ENCODE measurements at places on chromosomes 4 and X.

GRCh38 chr4:84964995-84965552, 1.4 kb downstream of the WDFY3 start:
- DNase-seq: no peak

DNA sequence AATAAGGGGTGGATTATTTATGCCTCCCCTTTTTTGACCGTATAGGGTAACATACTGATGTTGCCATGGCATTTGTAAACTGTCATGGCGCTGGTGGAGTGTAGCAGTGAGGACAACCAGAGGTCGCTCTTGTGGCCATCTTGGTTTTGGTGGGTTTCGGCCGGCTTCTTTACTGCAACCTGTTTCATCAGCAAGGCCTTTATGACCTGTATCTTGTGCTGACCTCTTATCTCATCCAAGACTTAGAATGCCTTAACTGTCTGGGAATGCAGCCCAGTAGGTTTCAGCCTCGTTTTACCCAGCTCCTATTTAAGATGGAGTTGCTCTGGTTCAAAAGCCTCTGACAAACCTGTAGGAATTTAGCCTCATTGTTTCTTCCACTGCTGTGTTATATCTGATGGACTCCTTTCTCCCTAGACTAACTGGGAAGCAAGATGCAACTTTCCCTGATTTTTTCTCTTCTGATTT, 71.4 kb downstream of the TMEM131L start:
- no peak for DNase-seq

- DNase-seq: no peak
These were observed 20.1 kb downstream of the SLITRK4 start for GRCh38 chrX:143615851-143616250.

- DNase-seq: no peak
These were observed 26.2 kb upstream of the MAP9 start for GRCh38 chr4:155402941-155403340.

DNA sequence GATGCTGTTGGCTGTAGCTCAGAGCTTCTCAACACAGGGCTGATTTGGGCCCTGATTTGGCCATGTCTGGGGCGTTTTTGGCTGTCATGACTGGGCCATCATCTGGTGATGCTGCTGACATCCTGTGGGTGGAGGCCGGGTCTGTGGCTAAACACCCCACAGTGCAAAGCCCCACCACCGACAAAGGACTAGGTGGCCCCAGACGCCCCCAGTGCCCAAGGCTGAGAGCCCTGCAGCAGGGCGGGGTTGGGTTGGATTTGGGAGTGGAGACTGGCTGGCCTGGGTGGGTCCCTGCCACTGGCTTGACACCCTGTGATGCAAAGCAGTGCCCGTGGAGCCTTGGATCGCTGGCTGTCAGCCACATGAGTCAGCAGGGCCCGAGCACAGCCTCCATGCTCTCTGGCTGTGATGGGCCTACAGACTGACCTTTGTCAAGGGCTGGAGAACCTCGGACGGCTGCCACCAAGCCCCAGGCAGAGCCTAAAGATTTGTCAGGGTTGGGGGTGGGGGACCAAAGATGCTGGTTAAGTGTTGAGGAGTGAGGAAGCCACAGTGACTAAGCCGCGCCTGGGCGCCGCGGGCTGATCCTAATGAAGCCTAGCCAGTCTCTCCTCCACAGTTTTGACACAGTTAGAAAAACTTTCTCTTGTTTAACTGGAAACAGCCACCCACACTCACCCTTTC, 28.3 kb downstream of the CYTL1 start:
- peak; percentile 5 for DNase-seq

DNA sequence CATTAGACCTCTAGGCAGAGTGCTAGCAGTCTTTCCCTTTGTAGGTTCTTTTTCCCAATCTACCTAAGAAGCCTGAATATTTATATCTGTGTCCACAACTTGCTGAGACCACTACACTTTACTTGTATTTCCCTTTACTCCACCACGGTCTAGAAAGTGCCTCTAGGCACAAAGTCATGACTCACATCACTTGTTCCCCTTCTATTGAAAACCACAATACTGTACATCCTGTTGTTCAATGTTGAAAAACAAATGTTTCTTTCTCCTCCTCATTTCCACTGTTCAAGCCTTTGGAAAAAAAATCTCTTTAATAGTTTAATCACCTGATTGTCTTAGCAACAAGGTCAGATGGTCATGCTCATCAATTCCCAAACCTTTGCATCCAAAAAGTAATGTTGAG, 326.7 kb downstream of the GUCY2F start:
- no peak for DNase-seq

DNA sequence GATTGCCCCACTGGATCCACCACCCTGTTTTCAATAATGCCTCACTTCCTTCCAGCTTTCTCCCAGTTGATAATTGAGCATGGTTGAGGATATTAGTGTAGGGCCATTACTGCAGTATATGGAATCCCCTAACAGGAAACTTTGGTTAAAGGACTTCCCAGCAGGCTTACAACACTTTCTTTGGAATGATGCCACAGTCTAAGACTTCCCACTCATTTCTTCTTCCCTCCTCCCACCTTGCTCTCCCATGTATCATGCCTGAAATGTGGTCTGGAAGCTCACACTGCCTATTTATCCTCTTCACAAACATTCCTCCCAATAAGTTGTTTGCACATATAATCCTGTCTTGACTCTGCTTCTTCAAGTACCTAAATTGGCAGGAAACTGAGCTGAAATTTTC, 863.3 kb downstream of the CENPC start:
- DNase-seq: no peak

DNA sequence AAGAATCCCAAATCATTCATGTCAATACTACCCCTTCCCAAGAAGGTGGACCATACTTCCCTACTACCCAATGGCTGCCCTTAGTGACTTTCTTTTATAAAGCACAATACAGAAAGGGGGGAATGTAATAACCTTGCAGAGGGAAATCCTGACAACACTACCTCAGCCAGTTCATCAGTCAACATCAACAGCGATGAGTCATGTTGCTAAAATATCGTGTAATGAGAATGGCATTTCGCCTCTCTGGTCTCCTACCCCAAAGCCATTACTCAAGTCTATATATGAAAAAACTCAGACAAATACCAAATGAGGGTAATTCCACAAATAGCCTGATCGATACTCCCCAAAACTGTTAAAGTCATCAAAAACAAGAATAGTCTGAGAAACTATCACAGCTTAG, 3.3 kb upstream of the MAGEA8 start:
- DNase-seq: no peak

- DNase-seq: no peak
These were observed 27.0 kb upstream of the TSPAN5 start for GRCh38 chr4:98685225-98686042.

DNA sequence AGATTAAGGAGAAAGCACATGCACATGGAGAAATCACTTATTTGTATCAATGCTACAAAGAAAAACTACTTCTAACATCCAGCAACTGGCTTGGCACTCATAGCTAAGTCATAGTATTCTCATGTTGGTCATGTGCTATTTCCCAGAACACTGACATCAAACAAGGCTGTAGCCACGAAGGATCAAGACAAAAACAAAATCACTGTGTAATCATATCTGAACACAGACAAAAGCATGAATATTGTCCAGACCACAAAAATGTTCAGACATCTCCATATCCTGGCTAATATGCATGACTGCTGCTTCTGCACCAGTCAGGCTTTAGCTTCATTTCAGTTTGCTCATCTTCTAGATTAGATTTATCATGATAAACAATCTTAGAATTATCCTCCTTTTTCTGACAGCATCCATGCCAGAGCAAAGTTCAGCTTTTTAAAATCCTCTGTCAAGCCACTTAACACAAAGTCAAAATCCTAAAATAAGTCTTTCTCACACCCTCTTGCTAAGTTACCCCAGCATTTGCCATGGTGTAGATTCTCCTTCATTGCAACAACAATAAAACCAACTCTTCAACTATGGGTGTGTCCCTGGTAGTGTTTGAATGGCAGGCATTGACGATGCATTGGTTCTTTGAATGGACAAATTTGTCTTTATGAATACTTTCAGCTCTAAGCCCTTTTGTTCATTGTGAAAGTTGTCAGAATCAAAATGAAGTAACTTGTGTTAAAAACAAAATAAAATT, 39.1 kb upstream of the NPFFR2 start:
- DNase-seq: no peak
